ENCODE measurements at places on chromosomes 4 and X. TPM values are rescaled to one million over a fixed set of nuclear protein-coding genes. Genes with fewer than 3 reads are reported as not detected.

The SPP1 gene
- 3,280 TPM for total RNA-seq

The MAGED4B gene
- total RNA-seq: 55.3 TPM

The POU3F4 gene
- total RNA-seq: not detected

The XG gene
- not detected for total RNA-seq

The PLAC8 gene
- total RNA-seq: 0.35 TPM

The BRCC3 gene
- 40.6 TPM for total RNA-seq

The GPR143 gene
- 58.2 TPM for total RNA-seq

The IL2 gene
- not detected for total RNA-seq

The GJB1 gene
- total RNA-seq: 0.55 TPM

The CT83 gene
- total RNA-seq: not detected

The KIAA0232 gene
- 43.9 TPM for total RNA-seq

The TBC1D8B gene
- total RNA-seq: 17.1 TPM

The ITIH6 gene
- not detected for total RNA-seq

The CXCR3 gene
- total RNA-seq: not detected

The HPSE gene
- 3.8 TPM for total RNA-seq

The CTPS2 gene
- total RNA-seq: 20.7 TPM

The SPIN2A gene
- not detected for total RNA-seq

The LRP2BP gene
- not detected for total RNA-seq

The TRIM60 gene
- total RNA-seq: not detected

The CXCL8 gene
- 1,468 TPM for total RNA-seq

The ARHGAP36 gene
- total RNA-seq: 0.15 TPM

The REELD1 gene
- total RNA-seq: not detected

The GABRG1 gene
- total RNA-seq: not detected

The GPC3 gene
- not detected for total RNA-seq

The CTSO gene
- 17.7 TPM for total RNA-seq

The ATOH1 gene
- not detected for total RNA-seq

The NPY2R gene
- not detected for total RNA-seq

The ARSJ gene
- total RNA-seq: 31.7 TPM

The LRCH2 gene
- 7.4 TPM for total RNA-seq

The RTL3 gene
- total RNA-seq: not detected

The ACE2 gene
- 3.0 TPM for total RNA-seq

The ERAS gene
- total RNA-seq: 0.20 TPM

The MAGEC2 gene
- total RNA-seq: not detected

The SLC10A3 gene
- total RNA-seq: 47.0 TPM

Measured in renal cortical epithelial cell (primary cell).